Cortex of kidney (tissue), 1 donor: ENCODE measurements at places on chromosomes 1 and 21.

- DNase-seq: no peak
These were observed 28.0 kb upstream of the USP25 start for GRCh38 chr21:15701830-15702229.

DNA sequence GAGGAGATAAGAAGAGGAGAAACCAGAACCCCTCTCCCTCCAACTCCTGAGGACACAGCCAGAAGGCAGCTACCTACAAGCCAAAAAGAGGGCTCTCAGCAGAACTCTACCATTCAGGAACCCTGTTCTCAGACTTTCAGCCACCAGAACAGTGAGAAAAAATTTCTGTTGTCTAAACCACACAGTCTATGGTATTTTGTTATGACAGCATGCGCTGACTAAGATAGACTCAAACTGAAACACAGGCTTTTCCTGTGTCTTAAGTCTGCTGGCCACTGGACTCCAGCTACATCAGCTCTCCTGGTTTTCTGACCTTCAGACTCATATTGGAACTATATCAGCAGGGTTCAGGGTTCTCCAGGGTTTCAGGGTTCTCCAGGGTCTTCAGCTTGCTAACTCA, 126.5 kb upstream of the TNFSF4 start:
- DNase-seq: no peak

GRCh38 chr1:104720741-104721140, 971.0 kb downstream of the AMY1C start:
- no peak for DNase-seq

DNA sequence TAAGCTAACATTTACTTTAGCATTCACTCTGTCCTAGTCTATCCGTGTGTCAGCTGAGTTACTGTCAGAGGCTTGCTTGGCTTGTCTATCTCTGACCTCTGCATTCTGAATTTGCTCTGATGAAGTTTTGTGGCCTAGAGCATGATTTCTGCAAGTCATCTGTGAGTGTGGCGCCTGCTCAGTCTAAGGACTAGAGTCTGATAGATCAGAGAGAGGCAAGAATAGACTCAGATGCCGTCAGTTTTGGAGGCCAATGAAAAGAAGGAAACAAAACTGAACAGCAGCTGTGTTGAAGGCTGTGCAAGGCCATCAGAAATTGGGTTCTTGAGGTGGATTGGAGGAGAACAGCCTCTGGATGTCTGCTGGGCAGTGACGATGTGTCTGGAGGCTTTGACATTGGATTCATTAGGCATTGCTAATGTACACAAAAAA, 573.1 kb downstream of the USP25 start:
- no peak for DNase-seq

- no peak for DNase-seq
These were observed 54.1 kb upstream of the MUTYH start for GRCh38 chr1:45394342-45394741.

GRCh38 chr1:225942574-225942973, 1.6 kb upstream of the LEFTY2 start:
- DNase-seq: no peak

GRCh38 chr1:223202376-223203033, 59.5 kb upstream of the TLR5 start:
- no peak for DNase-seq

DNA sequence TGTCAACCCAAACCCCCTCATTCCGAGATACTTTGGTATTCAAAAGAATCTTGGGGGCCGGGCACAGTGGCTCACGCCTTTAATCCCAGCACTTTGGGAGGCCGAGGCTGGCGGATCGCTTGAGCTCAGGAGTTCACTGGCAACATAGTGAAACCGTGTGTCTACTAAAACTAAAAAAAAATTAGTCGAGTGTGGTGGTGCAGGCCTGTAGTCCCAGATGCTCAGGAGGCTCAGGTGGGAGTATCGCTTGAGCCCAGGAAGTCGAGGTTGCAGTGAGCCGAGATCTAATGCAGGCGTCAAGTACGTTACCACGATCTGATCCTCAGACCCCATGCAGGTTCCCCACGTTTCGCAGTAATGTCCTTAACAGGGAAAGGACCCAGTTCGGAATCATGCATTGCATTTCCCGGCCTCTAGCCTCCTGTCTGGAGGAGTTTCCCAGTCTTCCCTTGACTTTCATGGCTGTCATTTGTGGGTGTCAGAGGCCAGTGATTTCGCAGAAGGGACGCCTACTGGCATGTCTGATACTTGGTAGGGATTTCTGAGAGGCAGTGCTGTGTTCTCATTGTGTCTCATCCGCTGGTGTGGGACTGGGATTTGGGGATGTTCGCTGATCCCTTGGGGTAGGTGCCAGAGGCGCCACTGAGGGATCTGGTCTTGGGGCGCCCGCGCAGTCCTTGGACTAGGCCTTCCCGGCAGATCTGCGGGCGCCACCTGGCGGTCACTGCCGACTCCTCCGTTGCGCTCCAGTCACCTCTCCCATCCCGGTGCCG, 39.3 kb upstream of the HMGN1 start:
- DNase-seq: peak; percentile 77

DNA sequence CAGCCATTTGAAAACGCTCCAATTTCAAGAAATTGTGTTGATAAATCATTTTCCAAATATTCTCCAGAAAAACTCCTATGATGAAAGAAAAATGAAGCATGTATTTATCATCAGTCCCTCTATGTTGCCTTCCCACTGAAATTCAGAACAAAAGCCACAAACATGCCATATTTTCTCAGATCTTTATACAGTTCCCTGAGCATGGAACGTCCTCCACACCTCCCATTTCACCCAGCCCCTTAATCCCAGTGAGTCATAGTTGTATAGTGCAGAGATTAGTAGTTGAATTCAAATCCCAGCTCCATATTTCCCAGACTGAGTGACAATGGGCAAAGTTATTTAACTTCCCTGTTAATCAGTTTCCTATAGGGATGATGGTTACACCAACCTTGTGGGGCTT, 20.6 kb upstream of the NPL start:
- DNase-seq: no peak

DNA sequence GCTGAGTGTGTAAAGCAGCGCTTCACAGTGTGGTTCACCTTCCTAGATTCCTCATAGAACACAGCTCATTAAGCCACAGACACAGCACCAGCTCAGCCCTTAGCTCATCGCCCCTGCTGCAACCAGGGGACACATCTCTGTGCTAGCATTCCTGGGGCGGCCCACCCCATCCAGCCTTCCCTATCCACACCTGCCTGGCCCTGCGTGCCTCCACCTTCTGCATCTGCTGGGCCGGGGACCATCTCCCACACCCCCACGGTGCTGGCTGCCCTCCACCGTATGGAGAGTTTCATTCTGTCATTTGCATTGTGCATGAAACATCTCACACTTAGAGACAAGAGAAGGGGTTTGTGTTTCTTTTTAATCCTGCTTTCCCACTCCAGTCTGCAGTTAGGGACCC, 35.8 kb upstream of the PRSS38 start:
- no peak for DNase-seq

GRCh38 chr1:157948312-157949073, 45.0 kb upstream of the KIRREL1 start:
- no peak for DNase-seq

- no peak for DNase-seq
These were observed 26.0 kb downstream of the PTTG1IP start for GRCh38 chr21:44847261-44848056.

- no peak for DNase-seq
These were observed 8.6 kb upstream of the CALML6 start for GRCh38 chr1:1906185-1907097.

- DNase-seq: no peak
These were observed 18.3 kb downstream of the SYNC start for GRCh38 chr1:32684167-32684811.

GRCh38 chr1:94100785-94101612, 19.9 kb downstream of the ABCA4 start:
- no peak for DNase-seq

DNA sequence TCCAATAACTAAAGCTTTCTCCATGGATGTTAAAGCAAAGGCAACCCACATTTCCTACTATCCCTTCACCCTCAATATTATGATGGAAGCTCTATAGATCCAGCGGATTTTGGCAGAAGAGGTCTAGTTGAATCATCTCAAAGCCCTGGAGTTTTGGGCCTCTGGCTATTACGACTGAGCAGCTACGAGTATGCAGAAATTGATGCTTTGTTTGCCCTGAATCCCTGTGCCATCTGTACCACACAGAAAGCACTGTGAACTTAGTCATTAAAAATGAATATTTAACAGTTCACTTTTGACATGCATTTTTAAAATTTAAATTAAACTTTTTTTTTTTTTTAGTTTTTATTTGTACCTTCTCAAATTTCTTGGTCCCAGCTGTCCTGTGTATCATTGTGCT, 705.4 kb upstream of the PTBP2 start:
- no peak for DNase-seq
